Activated naive CD8-positive, alpha-beta T cell treated with anti-CD3 and anti-CD28 coated beads, Interleukin-2, amount 50 U/mL, for 24 hours (primary cell): ENCODE measurements at places on chromosomes 11 and 22.

- H3K27me3 ChIP-seq: peaks cover 9% of the 10 kb centered on the region
- no peak overlapping the region for H3K27ac ChIP-seq
- H3K4me3 ChIP-seq: no peak overlapping the region
- no peaks in the 10 kb centered on the region for H3K36me3 ChIP-seq
- no peak for DNase-seq
- H3K4me1 ChIP-seq: no peaks in the 10 kb centered on the region
Measured at GRCh38 chr11:127844876-127845275, 742.5 kb downstream of the ETS1 start.

DNA sequence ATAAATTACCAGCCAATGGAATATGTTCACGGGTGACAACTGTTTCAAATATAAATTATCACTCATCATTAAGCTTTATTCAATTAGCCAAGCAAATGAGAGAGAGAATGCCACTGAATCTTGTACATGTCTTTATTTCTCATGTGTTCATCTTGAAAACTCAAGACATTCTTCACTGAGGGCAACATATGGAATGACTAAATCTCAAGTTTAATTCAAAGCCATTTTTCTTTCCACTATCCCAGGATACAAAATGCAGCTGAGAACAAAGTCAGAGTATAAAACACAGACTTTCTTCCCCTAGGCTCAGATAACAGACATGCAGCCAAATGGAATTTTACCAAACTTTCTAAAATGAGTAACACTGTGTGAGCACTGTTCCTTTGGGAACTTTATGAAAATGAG, 12.1 kb upstream of the BBOX1 start:
- no peak for DNase-seq
- no peaks in the 10 kb centered on the region for H3K27me3 ChIP-seq

DNA sequence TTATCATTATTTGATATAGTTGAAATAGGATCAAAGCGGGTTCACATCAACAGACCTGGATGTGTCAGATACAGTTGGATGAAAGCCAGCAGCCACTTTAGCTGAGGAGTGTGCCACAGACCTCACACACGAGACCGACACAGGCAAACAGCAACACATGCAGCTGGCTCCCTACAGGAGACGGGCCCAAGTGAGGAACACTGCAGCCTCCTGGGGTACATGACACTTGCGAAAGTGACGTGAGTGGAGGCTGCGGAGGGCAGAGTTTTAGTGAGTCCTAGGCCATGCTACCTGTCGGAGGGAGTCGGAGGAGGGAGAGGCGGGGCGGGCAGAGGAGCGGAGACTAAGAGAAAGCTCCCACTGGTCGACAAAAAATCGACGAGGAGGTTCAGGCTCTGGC, 100.9 kb upstream of the BID start:
- no peak overlapping the region for H3K27ac ChIP-seq
- H3K4me1 ChIP-seq: no peaks in the 10 kb centered on the region
- H3K4me3 ChIP-seq: no peak overlapping the region

GRCh38 chr11:78453140-78453935, 35.7 kb upstream of the GAB2 start:
- no peak overlapping the region for H3K4me3 ChIP-seq
- H3K36me3 ChIP-seq: peaks cover 10% of the 10 kb centered on the region
- no peak for DNase-seq
- peak overlapping the region; percentile 32 for H3K27ac ChIP-seq

- no peak overlapping the region for H3K4me3 ChIP-seq
- H3K27ac ChIP-seq: no peak overlapping the region
- peaks cover 1% of the 10 kb centered on the region for H3K27me3 ChIP-seq
Measured at GRCh38 chr11:68950270-68950669, 30.5 kb downstream of the MRGPRD start.

GRCh38 chr11:44207292-44207691, 102.6 kb downstream of the ALX4 start:
- peaks cover 63% of the 10 kb centered on the region for H3K36me3 ChIP-seq
- DNase-seq: no peak
- H3K4me1 ChIP-seq: no peaks in the 10 kb centered on the region
- H3K27ac ChIP-seq: no peak overlapping the region
- no peak overlapping the region for H3K4me3 ChIP-seq

GRCh38 chr22:17400305-17400704, 31.0 kb downstream of the CECR2 start:
- peaks cover 9% of the 10 kb centered on the region for H3K4me1 ChIP-seq
- DNase-seq: no peak
- H3K27ac ChIP-seq: no peak overlapping the region
- peaks cover 3% of the 10 kb centered on the region for H3K27me3 ChIP-seq

DNA sequence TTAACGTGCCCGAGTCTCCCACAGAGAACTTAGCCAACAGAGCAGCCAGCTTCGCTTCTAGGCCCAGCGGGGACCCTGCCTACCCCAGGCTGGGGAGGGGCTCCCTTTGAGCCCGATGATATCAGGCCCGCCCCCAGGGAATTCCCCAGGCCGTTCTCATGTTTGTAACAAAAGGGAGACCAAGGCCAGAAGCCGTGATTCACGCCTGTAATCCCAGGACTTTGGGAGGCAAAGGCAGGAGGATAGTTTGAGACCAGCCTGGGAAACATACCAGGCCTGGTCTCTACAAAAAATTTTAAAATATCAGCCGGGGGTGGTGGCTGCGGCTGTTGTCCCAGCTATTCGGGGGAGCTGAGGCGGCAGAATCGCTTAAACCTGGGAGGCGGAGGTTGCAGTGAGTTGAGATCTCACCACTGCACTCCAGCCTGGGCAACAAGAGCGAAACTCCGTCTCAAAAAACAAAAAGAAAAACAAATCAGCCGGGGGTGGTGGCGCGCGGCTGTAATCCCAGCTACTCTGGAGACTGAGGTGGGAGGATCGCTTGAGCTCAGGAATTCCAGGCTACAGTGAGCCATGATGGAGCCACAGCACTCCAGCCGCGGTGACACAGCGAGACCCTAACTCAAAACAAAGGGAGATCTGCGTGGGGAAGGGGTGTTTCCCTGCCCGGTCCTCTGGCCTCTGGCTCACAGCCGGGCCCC, 1.7 kb downstream of the DRD4 start:
- no peak for DNase-seq
- no peak overlapping the region for H3K27ac ChIP-seq
- H3K36me3 ChIP-seq: peaks cover 4% of the 10 kb centered on the region
- no peak overlapping the region for H3K4me3 ChIP-seq
- peaks cover 17% of the 10 kb centered on the region for H3K4me1 ChIP-seq
- peaks cover 26% of the 10 kb centered on the region for H3K27me3 ChIP-seq

GRCh38 chr11:844693-845644, 2.3 kb downstream of the TSPAN4 start:
- no peak overlapping the region for H3K27ac ChIP-seq
- H3K36me3 ChIP-seq: peaks cover 9% of the 10 kb centered on the region
- H3K27me3 ChIP-seq: peaks cover 9% of the 10 kb centered on the region
- DNase-seq: peak; percentile 54
- H3K4me3 ChIP-seq: no peak overlapping the region
